ENCODE measurements at places on chromosomes 5 and 9.

DNA sequence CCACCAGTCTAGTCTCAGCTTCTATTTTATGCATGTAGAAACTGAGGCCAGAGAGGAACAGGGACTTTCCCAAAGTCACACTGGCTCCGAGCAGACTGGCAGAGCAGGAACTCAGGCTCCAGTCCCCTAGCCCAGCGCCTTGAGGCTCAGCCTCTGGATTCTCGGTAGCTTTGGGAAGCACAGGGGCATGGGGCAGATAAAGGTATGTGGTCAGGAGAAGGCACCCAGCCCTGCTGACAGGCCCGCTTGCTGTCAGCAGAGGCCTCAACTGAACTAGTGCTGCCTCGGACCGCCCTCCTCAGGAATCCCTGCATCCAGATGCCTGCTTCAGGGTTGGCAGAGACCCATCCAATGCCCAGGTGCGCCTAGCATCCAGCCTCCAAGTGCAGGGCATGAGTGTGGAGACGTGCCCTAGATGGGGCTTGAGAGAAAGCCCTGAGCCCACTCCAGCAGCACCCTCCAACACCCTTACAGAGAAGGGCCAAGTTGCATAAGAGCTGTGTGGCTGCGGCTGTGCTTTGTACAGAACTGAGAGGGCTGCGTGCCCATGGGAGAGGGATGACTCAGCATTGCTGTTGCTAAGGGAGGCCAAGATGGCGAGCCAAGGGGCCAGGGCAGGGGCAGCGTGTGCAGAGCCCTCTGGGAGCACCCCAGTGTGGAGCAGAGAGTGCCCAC lies 168.6 kb downstream of the MACROH2A1 start:
- peak; percentile 89 for DNase-seq

DNA sequence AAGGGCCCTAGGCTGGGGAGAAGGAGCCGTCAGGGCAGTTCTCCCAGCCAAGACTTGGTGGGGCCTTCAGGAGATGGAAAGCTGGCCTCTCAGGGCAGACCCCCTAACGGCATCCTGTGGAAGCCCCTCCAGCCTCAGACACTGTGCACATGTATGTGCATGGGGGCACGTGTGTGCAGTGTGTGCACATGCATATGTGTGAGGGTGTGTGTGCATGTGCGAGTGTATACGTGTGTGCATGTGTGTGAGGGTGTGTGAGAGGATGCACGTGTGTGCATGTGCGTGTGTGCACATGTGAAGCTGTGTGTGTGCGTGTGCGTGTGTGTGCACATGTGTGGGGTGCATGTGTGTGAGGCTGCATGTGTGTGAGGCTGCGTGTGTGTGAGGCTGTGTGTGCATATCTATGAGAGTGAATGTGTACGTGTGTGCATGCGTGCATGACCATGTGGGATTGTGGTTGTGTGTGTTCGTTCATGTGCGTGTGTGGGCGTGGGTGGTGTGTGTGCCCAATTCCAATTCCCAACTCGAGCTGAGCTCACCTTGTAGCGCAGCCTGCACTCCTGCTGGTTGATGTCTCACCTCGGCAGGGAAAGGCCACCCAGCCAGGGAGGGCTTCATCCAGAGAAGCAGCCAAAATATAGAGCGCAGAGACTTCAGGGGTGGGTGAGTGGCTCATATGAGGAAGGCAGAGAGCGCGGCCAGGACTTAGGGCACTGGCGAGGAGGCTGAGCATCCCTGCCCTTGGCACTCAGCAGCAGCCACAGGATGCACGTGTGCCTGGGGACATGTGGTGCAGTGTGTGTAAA lies 142.7 kb upstream of the PPP1R26 start:
- no peak for DNase-seq

DNA sequence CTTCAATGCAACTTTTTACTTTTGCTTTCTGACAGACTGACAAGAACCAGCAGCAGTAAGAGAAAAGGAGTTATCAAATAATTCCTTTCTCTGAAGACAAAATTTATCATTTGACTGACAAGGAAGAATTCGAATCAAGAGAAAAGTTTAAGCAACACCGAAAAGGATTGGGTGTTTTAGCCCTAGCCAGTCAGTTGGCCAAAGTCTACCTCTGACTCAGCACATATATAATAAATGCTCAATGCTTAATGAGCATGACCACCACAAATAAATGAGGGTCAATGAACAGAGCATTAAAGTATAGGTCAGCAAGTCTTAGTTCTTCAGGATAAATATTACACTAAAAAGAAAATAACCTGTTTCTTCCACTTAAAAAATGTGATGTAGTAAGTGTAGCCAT lies 1603.5 kb upstream of the C9orf72 start:
- DNase-seq, result no peak

DNA sequence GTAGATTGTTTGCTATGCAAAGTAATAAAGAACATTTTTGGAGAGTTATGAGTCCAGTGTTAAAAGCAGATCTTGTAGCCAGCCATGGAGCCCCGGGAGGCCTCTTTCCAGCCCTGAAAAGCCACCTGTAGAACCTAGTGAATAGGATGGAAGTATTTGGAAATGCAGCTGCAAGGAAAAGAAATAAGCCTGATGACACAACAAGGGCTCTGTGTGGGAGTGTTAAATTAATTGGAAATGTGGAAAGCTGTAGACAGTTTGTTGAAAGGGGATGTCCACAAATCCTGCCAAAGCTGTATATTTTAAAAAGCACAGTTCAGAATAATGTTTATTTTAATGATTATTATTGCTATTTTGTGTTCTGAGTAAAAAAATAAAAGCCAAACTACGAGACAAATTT lies 152.5 kb upstream of the GHR start:
- no peak for DNase-seq

DNA sequence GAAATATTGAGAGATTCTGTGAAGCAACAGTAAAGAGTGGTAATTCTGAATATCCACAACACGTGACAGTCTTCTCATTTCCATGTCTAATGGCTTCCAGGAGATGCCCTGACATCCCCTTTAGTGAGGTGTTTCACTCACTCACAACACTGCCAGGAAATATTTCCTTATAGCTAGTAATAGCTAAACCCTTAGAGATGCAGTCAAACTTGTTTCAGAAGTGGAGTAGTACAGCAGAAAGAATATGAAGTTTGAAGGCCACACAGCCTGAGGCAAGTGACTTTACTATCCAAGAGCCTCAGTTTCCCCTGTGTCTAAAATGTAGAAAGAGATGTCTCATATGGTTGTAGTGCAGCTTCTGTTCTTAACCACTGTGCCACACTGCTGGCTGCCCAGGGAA lies 139.2 kb downstream of the CDK5RAP2 start:
- DNase-seq, result no peak

DNA sequence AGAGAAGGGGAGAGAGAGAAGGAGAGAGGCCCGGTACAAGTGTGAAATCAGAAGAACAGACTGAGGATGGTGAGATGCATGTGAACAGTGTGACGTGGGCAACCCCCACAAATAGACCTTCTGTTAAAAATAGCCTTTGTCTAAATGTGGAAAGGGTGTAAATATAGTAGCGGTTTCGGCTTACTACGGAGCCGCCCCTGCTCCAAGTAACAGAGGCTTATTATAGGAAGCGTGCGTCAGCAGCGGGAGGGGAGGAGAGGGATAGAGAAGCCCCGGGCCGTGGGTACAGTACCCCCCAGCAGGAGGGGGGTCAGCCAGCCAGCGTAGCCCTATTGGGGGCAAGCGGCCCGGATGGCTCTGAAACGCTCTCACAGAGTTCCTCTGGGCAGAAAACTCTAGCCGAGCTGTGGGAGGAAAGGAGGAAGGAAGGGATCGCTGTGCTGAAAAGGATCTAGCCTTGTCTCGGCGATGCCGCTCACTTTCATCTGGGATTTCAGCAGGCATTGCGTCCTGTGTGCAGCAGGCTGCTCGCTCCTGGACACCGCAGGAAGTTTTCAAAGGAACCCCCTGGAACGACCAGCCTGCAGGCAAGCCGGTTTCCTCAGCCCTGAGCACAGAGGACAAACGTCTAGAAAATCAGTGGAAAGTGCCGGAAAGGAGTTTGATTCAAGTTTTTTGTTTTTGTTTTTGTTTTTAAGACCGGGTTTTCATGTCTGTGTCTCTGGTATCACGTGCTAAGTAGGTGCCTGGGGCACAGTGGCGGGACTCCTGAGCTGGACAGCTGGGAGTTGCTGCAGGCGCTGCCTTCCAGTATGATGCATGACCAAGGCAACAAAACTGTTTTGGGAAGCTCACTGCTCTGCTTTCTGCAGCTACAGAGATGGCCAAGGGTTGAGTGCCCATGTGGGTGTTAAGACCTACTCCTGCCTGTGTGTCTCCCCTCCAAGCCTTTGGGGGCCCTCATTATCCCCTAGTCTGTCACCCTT lies 146.6 kb downstream of the SEC61B start:
- peak; percentile 55 for DNase-seq

DNA sequence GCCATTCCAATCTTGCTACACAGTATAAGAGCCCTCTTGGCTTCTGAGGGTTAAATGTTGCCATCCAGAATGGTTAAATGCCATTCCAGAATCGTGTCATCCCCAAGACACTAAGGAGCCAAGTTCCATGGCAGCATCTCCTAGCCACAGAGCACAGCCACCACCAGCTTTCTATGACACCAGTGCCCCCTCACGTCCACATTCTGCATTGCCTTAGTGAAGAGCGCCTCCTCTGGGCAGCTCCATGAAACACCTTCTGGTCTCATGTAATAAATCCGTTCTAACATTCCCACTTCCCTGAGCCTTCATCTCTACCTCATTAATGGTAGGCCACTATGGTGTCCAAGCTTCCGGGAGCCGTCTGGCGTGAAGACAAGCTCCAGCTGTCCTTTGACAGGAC lies 12.4 kb downstream of the CBY3 start:
- DNase-seq, result peak; percentile 67

- no peak for DNase-seq
Measured at GRCh38 chr5:170499621-170500020, 4.2 kb upstream of the KCNIP1 start.

GRCh38 chr5:146240951-146241350 lies 37.5 kb downstream of the RBM27 start:
- peak; percentile 4 for DNase-seq

Measured in iris pigment epithelial cell (primary cell).